IPS DF 6.9 (cell line): ENCODE measurements at places on chromosomes 2 and 18.

DNA sequence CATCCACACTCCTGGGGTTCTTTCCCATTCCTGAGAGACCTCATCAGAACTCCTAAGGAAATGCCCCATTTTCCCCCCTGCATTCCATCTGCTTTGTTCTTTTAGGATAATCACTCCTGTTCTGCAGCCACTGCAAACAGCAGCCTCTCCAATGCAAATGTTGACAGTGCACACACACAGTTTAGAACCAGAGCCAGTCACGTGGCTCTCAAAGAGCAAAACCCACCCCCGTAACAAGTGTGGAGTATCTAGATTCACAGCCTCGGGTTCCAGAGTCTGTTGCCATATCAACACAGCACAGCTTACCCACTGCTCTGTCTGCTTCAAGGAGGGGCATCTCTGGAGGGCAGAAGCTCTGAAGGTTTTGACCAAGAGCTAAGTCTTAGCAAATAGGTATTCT, 180.0 kb downstream of the NAPG start:
- DNase-seq = no peak

DNA sequence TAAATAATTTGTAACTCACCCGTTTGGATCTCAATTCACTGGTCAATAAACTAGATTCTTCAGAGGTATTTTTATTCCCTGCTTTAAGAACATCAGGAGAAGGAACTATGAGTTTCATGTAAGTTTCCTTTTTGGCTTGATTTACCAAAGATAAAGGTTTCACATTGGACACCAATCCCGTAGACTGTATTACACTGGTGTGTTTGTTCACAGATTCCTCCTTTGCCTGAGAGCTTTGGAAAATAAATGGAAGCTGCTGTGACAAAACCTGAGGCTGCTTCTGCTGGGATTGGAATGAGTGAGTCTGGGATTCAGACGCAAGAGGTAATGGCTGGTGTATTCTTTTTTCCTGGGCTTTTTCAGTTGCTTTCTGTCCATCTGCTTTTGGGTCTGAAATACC, 151.8 kb upstream of the WDSUB1 start:
- DNase-seq = no peak

DNA sequence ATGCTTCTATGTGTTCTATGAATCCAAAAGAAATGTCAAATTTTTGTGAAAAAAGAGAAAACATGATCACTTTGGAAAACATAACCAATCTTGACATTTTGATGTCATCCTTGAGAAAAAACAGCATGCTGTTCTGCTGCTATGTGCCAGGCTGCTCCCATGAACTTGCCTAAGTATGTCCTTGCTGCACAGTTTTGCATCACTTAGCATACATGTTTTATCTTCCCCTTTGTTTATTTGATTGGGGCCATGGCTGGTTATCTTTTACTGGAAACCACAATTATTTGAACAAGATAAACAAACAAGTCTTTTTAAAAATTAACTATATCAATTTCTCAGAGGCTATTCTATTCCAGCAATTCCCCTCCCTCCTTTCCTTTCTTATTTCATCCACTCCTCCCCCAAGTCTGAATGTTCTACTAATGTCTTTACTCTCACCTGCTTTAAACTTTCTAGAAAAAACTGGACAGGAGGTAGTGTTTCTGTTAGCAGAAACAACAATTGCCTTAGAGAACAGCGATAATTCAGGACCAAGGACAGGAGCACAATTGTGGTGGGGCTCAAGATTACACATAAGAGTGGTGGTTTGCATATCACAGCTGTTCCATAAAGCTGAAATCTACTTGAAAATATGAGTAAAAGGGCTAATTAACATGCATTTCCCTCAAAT, 6.7 kb downstream of the AOX1 start:
- DNase-seq = no peak

DNA sequence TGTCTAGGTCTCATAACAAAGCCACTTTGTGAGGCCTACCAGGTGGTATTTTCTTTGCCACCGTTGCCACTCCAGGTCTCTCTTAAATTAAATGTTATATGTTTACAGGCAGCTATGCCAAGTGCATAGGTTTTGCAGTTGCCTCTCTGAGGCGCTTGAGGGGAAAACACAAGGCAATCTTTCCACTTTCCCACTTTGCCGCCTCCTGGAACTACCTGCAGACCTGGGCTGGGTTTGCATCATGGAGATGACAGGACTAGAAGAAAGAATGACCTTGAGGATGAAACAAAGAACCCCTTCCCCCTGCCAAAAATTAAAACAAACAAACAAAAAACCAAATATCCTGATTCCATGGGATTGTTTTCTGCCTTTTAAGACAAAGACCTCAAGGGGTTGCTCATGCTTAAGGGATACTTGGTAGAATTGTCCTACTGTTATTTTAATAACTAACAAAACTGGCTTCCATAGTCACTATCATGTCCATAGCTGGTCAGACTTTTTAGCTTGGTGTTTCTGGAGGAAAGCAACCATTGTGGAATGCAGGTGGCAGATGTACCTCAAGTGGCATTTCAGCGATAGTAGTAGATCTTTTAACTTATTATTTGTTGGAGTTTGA, 159.9 kb downstream of the PRPF40A start:
- DNase-seq = no peak

DNA sequence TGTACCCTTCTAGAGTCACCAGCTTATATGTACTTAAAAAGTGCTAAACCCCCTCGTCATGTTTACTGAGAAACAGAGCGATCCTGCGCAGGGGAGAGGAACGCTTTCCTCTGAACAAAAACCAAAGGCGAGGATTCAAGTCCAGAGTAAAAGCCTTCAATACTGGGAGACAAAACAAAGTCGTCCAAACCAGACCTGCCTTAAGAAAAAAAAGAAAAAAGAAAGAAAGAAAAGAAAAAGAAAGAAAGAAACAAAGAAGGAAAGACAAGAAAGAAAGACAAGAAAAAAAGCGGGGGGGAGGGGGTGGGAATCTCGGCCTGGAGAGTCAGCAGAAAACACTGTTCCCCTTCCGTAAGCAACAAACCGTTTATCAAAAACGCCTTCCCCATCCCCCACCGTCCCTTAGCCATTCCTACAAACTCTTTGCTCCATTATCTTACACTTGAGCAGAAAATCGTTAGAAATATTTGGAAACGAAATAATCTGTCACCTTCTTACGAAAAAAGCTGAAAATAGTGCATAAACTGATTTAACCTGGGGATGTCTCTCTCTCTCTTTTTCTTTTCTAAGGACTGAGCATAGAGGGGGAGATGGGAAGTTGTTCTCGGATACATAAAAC, 3.3 kb downstream of the PTGR3 start:
- DNase-seq = no peak

GRCh38 chr18:56563568-56563967, 74.8 kb downstream of the TXNL1 start:
- DNase-seq = peak; percentile 64

GRCh38 chr2:153487448-153487847, 8.9 kb upstream of the RPRM start:
- DNase-seq = no peak

DNA sequence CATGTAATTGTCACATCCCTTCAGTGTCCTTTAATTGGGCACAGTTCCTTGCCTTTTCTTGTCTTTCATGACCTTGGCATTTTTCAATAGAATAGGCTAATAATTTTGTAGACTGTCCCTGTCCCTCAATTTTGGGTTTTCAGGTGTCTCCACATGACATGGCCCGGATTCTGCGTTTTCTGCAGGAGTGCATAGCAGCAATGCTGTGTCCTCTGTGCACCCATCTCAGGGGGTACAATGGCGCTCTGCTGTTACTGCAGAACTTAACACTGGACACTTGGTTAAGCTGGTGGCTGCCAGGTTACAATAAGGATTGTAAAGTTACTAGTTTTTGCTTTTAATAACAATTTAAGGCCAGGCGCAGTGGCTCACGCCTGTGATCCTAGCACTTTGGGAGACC, 51.3 kb downstream of the INPP5D start:
- no peak for DNase-seq

DNA sequence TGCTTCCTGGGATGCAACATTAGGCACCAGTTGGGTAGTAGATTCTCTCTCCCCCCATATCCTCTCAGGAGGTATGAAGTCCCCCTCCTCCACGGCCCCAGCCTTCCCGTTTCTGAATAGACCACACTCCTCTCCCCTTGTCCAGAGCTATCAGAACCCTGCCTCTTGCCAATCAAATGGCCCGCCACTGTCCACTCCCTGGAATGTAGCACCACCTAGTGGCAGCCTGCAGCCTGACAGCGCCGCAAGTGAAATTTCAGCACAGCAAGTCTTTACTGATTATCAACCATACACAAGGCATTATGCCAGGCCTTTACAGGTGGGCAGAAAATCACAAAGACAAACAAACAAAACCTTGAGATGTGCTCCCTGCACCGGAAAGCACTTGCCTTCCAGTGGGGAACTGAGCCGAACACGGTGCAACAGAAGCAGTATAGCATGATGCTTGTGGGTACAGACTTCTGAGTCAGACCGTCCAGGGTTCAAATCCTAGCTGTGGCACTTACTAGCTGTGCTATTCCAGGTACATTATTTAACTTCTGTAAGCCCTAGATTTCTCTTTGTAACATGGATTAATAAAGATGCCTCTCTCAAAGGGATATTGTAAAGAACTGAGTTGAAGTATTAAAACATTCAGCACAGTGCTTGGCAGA, 174.0 kb downstream of the SMAD2 start:
- DNase-seq = peak; percentile 54

- DNase-seq = no peak
Measured at GRCh38 chr18:61840324-61840723, 52.5 kb downstream of the RNF152 start.
